ENCODE measurements at places on chromosomes 6 and 20.
A peak's percentile ranks its signal among the peaks of the same experiment; 100 is the strongest.

DNA sequence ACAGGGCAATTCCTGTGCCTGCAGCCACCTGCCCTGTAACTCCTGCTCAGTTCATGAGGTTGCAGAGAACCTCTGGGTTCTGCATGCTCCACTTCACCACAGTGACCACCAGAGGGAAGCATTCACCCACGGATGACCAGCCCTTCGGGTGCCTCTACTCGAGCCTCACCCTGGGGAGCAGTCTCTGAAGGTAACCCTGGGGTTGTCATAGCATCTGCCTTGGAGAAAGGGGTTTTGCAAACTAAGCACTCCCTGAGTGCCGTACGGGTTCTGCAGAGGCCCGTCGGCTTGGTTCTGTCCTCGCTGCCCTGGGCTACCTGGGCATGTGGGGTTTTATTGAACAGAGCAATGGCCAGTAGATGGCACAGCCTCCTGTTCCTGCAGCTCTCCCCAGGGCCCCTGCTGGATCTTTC, 10.2 kb upstream of the CST5 start:
- peak; percentile 82 for DNase-seq

DNA sequence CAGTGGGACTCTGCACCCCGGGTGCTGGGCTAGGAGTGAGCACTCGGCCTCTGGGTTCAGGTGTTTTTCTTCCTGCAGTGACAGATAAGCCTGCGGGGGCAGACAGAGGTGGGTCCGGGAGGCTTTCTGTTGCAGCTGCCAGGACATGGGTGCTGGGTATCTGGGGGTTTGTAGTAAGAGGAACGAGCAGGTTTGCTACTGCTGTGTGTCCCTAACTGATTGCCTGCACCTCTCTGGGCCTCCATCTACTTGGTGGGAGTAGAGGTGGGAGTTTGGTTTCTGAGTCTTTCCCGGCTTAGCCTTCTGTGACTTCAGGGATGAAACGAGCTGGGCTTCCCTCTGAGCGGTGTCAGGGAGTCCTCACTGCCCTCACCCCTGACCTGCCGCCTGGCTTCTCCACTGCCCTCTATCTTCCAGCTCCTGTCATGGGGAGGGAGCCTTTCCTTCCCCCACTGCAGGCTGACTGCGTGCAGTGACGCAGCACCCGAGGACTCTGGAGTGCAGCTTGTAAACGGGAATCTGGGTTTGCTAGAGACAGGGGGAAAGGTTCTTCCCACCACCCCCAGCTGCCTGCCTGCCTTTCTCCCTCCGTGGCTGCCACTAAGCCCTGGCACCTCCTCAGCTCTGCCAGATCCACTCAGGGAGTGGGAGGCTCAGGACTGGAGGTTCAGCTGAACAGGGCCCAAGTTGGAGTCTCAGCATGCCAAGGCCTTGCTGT, 6.7 kb downstream of the DLGAP4 start:
- no peak for DNase-seq

- DNase-seq, result no peak
These were observed 110.0 kb downstream of the GMDS start for GRCh38 chr6:2135401-2135800.

DNA sequence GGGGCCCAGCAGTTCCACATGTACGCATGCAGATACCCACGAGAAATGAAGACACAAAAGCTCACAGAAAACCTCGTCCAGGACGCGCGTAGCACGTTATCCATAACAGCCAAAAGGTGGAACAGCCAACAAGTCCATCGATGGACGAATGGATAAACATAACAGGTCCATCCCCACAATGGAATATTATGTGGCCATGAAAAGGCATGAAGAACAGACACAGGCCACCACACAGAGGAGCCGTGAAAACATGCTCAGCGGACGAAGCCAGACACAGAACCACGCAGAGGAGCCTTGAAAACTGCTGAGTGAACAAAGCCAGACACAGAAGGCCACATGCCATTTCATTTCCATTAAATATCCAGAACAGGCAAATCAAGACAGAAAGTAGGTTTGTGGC, 38.0 kb downstream of the SLC2A4RG start:
- no peak for DNase-seq

GRCh38 chr6:45655745-45656476, 278.2 kb upstream of the SUPT3H start:
- no peak for DNase-seq

- DNase-seq, result no peak
These were observed 82.0 kb downstream of the JPH2 start for GRCh38 chr20:44104798-44105517.

- DNase-seq, result no peak
These were observed 3.9 kb downstream of the SLC22A2 start for GRCh38 chr6:160254467-160255312.

Measured in MM.1S (cell line).